ENCODE measurements at places on chromosomes 5 and 9. TPM values are rescaled to one million over a fixed set of nuclear protein-coding genes. Genes with fewer than 3 reads are reported as not detected.

TNC gene
- polyA plus RNA-seq, result 0.02 TPM

CHSY3 gene
- not detected for polyA plus RNA-seq

TMOD1 gene
- polyA plus RNA-seq, result 0.81 TPM

ZDHHC11B gene
- polyA plus RNA-seq, result not detected

SH3PXD2B gene
- 0.19 TPM for polyA plus RNA-seq

PHF24 gene
- not detected for polyA plus RNA-seq

SLCO6A1 gene
- not detected for polyA plus RNA-seq

DNA sequence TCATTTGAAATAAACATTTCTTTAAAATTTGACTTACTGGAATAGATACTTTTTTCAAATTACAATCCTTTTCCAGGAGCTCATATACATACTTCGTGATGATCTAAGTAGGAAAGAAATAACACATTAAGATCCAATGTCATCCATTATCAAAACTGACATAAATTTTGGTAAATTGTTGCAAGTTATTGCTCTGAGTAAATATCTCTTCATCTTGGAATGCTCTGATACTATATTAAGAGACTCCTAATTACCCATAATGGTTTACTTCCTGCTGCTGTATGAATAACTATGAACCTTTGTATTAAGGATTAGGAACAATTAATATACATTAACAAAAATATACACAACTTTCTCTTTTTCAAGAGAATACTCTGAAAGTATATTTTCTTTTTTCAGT lies 223.0 kb upstream of the POU5F2 start:
- DNase-seq, result no peak
- no peak overlapping the region for H3K4me3 ChIP-seq
- H3K27ac ChIP-seq, result no peak overlapping the region

- H3K4me1 ChIP-seq, result peaks cover 3% of the 10 kb centered on the region
- DNase-seq, result no peak
- no peaks in the 10 kb centered on the region for H3K36me3 ChIP-seq
- H3K27ac ChIP-seq, result no peak overlapping the region
- H3K4me3 ChIP-seq, result no peak overlapping the region
- H3K27me3 ChIP-seq, result no peaks in the 10 kb centered on the region
Measured at GRCh38 chr5:158979290-158979689, 120.4 kb downstream of the EBF1 start.

GRCh38 chr9:6926436-6926835 lies 168.7 kb downstream of the KDM4C start:
- no peaks in the 10 kb centered on the region for H3K27me3 ChIP-seq
- H3K36me3 ChIP-seq, result no peaks in the 10 kb centered on the region
- no peak overlapping the region for H3K27ac ChIP-seq
- peaks cover 9% of the 10 kb centered on the region for H3K4me1 ChIP-seq
- no peak overlapping the region for H3K4me3 ChIP-seq
- DNase-seq, result no peak

DNA sequence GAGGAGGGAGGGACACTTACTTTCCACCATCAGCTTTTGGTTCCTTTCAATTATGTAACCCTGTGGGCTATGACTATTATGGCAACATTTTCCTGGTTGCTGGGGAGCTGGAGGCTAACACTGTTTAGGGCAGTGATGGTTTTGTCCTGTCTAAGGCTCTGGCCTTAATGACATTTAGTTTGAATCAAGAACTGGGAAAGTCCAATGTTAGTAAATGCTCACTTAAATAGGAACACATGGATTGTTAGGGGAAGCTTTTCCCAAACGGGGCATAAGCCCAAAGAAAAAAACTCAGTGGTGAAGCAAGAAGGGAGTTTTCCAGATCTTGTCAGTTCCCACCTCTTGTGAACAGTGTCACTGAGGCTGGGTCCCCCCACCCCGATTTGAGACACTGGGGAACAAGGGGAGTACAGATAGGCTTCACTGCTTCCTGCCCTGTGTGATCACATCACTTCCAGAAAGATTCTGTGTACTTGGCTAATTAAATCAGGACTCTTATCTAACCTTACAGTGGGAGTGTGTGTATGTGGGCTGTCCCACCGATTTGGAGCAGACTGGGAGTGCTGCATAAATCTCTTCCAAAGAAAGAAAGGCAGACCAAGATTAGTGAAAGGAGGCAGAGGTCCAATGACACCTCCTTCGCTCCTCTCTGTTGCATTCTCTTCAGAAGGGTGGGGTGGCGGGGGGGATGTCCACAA lies 206.4 kb downstream of the PTTG1 start:
- DNase-seq, result no peak
- no peaks in the 10 kb centered on the region for H3K36me3 ChIP-seq
- no peaks in the 10 kb centered on the region for H3K4me1 ChIP-seq
- H3K27me3 ChIP-seq, result no peaks in the 10 kb centered on the region
- no peak overlapping the region for H3K27ac ChIP-seq

DNA sequence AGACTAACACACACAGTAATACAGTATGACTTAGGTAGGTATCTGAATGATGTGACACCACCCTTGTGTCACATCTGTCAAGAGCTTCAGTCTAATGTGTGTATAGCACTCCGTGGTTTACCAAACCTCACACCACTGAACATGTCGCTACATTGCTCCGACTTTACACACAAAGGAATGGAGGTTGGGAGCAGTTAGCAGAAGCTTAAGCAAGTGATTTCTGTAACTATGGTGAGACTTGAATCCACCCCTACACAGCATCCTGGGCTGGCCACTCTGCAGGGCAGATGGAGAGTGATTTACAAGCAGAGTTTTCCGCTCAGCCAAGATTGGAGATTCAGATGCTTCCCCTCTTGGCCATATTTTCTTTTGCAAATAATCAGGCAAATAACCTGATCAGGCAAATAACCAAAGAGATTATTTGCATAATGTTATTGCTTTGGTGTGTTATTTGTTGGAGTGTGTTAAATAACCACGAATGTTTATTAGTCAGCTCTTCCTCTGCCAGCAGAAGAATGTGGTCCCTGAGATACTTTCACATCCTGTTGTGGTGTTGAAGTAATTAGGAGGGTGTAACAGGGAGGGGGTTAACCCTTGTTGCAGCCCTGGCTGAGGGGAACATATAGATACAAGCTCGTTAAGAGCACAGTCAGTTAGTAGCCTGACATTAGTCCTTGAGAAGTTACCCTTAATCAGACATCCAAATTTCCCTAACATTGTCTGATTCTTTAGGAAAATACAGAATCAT lies 92.8 kb downstream of the SNX18 start:
- H3K4me1 ChIP-seq, result peaks cover 74% of the 10 kb centered on the region
- peak overlapping the region; percentile 83 for H3K27ac ChIP-seq
- H3K36me3 ChIP-seq, result no peaks in the 10 kb centered on the region
- no peaks in the 10 kb centered on the region for H3K27me3 ChIP-seq

DNA sequence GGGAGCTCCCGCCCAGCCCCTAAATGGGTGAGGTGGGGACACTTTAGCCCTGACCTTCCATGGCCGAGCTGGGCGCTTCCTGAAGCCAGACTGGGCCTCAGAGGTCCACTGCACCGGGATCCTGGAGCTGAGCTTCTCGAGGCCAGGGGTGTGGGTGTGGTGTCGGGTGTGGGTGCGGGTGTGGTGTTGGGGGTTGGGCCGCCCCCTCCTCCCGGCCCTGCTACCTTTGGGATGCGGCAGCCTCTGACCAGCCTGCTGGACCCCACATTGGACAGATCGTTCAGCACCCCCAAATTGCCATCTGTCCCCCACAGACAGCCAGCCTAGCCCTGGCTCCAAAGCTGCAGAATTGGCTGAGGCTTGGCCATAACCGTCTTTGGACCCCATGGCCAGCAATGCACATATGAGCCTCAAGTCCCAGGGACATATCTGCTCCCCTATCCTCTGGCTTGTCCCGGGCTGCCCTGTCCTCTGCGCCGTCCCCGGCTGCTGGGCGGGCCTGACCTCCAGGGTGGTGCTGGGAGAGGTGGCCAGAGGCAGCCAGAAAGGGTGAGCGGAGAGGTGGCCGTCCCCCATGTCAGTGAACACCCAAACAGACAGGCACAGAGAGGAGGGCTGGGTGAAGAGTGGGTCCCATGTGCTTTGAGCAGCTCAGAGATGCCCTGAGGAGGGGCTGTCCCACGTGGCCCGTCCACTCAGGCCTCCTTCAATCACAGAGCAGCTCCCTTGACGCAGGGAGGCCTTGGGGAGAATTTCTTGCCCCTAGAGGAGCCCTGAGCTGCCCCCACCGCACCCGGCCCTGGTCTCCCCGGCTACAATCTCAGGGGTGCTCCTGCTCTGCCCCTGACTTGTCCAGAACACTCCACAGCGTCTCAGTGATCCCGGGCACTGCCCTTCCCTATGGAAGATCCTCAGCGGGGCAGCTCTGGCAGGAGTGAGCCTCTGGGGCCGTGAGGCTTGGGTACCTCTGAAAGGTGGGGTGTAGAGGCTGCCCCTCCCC lies 3.4 kb upstream of the PTGDS start:
- H3K4me1 ChIP-seq, result peaks cover 22% of the 10 kb centered on the region
- no peak overlapping the region for H3K27ac ChIP-seq
- H3K36me3 ChIP-seq, result no peaks in the 10 kb centered on the region
- peaks cover 20% of the 10 kb centered on the region for H3K27me3 ChIP-seq

GRCh38 chr5:155056644-155057269 lies 43.2 kb downstream of the KIF4B start:
- no peaks in the 10 kb centered on the region for H3K27me3 ChIP-seq
- H3K27ac ChIP-seq, result no peak overlapping the region
- no peak for DNase-seq
- no peaks in the 10 kb centered on the region for H3K4me1 ChIP-seq
- H3K4me3 ChIP-seq, result no peak overlapping the region
- H3K36me3 ChIP-seq, result no peaks in the 10 kb centered on the region

DNA sequence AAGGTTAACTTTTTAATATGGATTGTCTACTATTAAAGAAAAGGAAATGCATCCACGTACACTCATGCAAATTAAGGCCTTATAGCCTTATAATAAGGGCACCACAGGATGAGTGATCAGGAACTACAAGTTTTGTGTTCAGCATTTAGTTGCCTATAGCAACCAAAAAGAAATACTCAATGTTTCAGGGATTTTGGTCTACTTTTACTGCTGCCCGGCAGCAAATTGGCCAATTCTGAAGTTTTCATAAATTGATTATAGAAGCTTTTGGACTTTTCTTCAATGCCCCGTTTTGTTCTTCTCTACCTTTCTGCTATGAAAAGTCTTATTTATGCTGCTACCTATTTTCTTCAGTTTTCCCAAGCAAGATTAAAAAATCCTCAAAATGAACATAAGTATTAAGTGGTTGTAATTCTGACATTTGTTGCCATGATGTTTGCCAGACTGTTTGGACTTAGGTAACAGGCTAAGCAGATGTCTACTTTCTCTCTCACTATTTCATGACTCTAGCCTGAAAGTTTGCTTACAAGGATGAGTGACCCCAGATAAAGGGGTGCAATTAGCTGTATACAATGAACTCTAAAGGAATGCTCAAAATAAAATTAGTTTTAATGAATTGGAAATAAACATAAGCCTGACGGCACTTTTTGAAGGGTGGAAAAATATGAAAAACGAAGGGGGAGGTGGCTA lies 391.5 kb upstream of the DAB2 start:
- no peak for DNase-seq
- no peaks in the 10 kb centered on the region for H3K27me3 ChIP-seq
- no peak overlapping the region for H3K4me3 ChIP-seq
- H3K27ac ChIP-seq, result no peak overlapping the region
- no peaks in the 10 kb centered on the region for H3K36me3 ChIP-seq
- H3K4me1 ChIP-seq, result no peaks in the 10 kb centered on the region

GRCh38 chr9:121225240-121225639 lies 23.6 kb upstream of the RAB14 start:
- no peak overlapping the region for H3K4me3 ChIP-seq
- H3K4me1 ChIP-seq, result peaks cover 32% of the 10 kb centered on the region
- no peak overlapping the region for H3K27ac ChIP-seq
- H3K36me3 ChIP-seq, result no peaks in the 10 kb centered on the region

DNA sequence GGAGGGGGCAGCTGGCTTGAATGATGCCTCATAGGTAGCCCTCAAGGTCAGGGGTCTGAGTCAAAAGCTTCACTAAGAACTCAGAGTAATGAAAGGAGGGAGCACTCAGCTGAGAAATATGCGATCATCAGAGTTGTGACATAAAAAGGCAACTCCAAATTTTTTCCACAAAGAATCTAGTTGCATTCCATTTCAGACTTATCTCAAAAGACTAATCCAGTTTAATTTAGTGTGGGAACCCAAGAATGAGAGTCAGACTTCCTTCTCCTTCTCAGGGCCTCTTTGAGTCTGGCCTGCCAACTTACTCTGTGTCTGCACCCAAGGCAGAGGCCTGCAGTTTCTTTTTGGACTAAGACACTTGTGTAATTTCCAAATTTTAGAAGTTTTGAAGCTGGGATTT lies 34.7 kb downstream of the GABRP start:
- H3K4me1 ChIP-seq, result no peaks in the 10 kb centered on the region
- no peaks in the 10 kb centered on the region for H3K27me3 ChIP-seq
- no peak for DNase-seq
- no peak overlapping the region for H3K27ac ChIP-seq

- no peaks in the 10 kb centered on the region for H3K27me3 ChIP-seq
- no peaks in the 10 kb centered on the region for H3K36me3 ChIP-seq
- H3K27ac ChIP-seq, result no peak overlapping the region
Measured at GRCh38 chr9:35226651-35227050, 64.8 kb downstream of the UNC13B start.

GRCh38 chr9:113619491-113620376 lies 156.2 kb downstream of the RGS3 start:
- H3K4me1 ChIP-seq, result no peaks in the 10 kb centered on the region
- H3K36me3 ChIP-seq, result no peaks in the 10 kb centered on the region
- no peak for DNase-seq

DNA sequence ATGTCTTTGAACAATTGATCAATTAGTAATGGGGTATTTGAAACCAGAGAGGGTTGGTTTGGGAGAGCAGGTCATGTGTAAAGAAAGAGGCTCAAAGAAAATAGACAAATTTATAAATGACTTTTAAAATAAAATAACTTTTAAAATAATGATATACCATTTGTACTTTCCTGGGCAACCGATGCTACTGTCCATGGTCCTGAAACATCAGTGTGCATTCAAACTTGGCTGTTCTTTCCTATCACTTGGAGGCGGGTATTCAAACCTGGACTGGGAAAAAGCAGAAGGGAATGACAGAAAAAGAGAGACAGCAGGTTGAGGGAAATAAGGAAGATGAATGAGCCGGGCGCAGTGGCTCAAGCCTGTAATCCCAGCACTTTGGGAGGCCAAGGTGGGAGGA lies 1446.4 kb upstream of the WWC1 start:
- no peak overlapping the region for H3K4me3 ChIP-seq
- no peaks in the 10 kb centered on the region for H3K36me3 ChIP-seq
- no peak for DNase-seq
- H3K27me3 ChIP-seq, result no peaks in the 10 kb centered on the region

GRCh38 chr5:86463339-86463738 lies 154.4 kb upstream of the COX7C start:
- no peak for DNase-seq
- H3K27ac ChIP-seq, result no peak overlapping the region
- no peaks in the 10 kb centered on the region for H3K27me3 ChIP-seq
- H3K36me3 ChIP-seq, result no peaks in the 10 kb centered on the region
- H3K4me3 ChIP-seq, result no peak overlapping the region

DNA sequence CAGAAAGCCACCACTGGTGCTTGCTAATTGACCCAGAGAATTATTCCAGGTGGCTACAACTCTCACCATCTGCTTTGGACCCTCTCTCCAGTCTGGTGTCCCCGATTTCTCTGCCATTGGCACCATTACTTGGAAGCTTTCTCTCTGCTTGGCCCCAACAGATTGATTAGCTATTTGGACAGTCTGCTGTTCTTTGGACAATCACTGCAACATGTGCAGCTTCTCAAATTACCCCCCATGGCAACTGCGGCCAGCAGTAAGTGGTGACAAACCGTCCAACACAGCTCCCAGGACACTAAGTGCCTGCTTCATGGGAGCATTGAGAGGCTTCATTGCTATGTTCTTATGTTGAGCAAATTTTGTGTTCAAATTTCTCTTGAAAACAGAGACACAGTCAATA lies 309.8 kb downstream of the TAF11L14 start:
- no peaks in the 10 kb centered on the region for H3K36me3 ChIP-seq
- no peak overlapping the region for H3K27ac ChIP-seq
- no peak overlapping the region for H3K4me3 ChIP-seq
- H3K4me1 ChIP-seq, result no peaks in the 10 kb centered on the region
- DNase-seq, result no peak
- no peaks in the 10 kb centered on the region for H3K27me3 ChIP-seq

All from CD14-positive monocyte (primary cell).